ENCODE measurements at places on chromosomes 3 and 15.
A peak's percentile ranks its signal among the peaks of the same experiment; 100 is the strongest.

DNA sequence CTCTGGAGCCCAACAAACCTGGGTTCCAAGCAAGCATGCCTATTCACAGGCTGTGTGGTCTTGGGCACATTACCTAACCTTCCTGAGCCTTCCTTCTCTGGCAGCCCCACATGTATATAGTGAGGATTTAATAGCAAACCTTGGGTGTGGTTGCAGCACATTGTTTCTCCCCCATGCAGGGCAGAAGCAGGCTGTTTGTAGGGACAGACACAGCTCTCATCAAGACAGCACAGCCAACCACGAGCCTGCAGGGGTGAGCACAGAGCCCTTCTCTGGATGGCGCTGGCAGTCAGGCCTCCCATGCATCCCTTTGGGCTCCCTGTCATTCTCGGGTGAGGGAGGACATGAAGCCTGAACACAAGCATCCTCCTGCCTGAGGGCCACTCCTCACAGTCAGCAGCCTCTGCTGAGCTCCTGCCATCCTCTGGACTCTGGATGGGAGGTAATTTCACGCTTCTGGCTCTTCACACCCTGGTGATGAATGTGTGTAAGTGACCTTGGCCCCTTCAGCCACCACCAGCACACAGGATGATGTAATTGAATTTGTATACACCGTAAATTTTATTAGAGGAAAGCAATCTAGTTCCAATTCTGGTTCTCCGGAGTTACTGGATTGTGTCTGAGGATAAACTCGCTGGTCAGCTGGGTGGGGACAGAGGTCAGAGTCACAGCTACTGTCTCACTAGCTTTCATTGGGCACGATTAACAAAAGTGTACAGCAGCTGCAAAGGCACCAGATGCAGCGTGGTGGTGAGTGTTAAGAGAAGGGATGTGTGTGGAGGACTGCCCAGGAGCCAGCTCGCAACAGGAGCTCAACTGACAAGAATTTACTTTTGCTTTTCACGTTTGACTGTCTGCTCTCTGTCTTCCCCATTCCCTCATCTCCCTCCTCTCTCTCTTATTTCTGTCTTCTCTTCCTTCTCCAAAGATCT lies 118.1 kb downstream of the CLSTN2 start:
- DNase-seq = no peak

- DNase-seq = no peak
Observed at GRCh38 chr15:56469483-56469882, 4.5 kb upstream of the MNS1 start.

- no peak for DNase-seq
Observed at GRCh38 chr3:10015461-10015904, 10.8 kb upstream of the FANCD2 start.

- no peak for DNase-seq
Observed at GRCh38 chr15:77974098-77974414, 103.5 kb downstream of the TBC1D2B start.

GRCh38 chr3:28056806-28057205 lies 184.6 kb upstream of the CMC1 start:
- DNase-seq = no peak

DNA sequence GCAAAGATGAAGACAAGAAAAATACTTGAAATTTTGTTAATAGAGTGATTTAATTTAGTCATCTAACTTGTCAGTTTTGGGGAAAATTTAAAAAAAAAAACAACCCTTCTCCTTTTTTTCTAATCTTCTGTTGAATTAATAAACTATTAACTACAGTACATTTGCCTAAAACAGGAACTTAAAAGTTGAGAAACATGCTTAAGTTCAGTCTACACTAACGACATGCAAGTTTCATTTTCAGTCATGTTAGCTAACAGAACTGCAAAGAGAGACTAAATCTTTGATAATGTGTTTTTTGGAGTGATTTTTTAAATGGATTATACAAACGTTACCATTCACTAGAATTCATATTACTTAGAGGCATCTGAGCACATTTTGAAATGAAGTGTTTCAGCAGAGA lies 71.9 kb upstream of the MBNL1 start:
- no peak for DNase-seq

DNA sequence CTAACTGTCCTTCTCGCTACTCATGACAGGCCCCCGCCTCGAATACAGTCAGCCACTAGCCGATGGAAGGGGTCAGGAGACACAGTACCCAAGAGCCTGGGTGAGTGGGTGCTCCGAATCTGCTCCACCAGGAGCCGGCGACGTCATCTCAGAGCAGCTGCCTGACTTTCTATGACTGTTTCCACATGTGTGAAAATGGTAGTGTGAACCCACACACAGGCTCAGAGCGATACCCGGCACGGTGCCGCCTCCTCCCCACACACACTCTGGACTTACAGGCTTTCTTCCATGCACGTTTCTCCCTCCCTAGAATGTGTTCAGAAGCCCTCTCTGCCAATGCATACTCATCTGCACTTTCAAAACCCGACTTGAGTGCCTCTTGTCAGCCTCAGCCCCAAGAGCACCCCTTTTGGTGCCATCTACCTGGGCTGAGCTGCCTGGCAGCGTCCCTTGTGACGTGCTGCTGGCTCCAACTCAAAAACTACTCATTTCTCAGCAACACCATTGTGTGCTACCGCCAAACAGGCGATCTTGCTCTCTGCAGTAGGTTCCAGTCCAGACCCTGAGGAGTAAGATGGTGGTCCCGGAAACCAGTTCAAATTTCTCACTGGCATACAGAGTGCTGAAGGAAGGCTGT lies 29.7 kb downstream of the VGLL4 start:
- DNase-seq = no peak

GRCh38 chr3:14317057-14317553 lies 85.3 kb upstream of the SLC6A6 start:
- DNase-seq = no peak

- no peak for DNase-seq
Observed at GRCh38 chr3:139326131-139326530, 17.7 kb upstream of the MRPS22 start.

DNA sequence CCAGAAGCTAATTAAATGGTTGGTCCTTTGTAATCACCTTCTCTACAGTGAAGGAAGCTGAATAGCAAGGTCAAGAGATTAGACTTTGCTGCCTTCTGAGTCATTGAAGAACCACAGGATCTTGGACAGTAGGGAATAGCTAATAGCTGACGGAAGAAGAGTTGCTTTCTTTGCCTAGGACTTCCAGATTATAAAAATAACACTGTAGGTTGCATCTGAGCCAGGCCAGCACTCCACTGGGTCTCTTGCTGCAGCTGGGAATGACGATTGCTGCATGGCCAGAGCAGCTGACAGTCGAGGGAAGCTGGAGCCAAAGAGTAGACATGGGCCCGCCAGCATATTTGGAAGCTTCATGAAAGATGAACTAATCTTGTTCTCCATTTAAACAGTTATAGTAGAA lies 81.5 kb upstream of the KCNMB2 start:
- DNase-seq = no peak

- no peak for DNase-seq
Observed at GRCh38 chr3:55588146-55588765, 101.2 kb upstream of the WNT5A start.

DNA sequence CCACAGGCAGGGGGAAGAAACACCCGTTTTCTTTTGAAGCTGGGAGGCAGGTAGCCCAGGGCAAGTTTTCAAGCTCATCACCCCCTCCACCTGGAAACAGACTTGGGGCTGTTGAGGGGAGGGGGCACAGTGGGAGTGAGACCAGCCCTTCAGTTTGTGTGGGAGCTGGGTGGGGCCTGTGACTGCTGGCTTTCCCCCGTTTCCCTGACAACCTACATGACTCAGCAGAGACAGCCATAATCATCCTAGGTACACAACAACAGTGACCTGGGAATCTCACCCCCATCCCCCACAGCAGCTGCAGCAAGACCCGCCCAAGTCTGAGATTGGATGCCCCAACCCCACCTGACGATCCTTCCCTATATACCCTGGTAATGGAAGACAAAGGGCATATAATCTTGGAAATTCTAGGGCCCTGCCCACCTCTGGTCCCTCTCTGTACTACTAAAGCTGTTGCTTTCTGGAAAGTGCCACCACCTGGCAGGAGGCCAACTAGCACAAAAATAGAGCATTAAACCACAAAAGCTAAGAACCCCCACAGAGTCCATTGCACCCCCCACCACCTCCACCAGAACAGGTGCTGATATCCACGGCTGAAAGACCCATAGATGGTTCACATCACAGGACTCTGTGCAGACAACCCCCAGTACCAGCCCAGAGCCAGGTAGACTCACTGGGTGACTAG lies 422.2 kb upstream of the SGO1 start:
- no peak for DNase-seq

GRCh38 chr3:128491691-128491940 lies 1.4 kb downstream of the GATA2 start:
- DNase-seq = no peak

DNA sequence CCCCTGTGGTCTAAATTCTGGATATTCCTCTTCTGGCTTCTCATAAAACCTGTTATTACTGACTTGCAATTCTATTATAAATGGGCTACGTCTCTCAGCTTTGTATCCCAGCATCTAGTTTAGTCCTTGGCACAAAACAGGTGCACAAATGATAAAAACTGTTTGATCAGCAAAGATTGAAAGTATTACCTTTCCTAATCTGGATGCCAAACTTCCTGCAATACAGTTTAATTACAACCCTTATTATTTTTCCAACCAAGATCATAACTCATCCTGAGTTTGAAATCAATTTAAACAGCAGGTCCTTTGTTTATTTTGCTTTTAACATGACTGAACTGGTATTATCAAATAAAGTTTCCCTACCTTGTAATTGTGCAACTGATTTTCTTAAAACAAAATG lies 132.6 kb downstream of the ATP1B3 start:
- DNase-seq = no peak

DNA sequence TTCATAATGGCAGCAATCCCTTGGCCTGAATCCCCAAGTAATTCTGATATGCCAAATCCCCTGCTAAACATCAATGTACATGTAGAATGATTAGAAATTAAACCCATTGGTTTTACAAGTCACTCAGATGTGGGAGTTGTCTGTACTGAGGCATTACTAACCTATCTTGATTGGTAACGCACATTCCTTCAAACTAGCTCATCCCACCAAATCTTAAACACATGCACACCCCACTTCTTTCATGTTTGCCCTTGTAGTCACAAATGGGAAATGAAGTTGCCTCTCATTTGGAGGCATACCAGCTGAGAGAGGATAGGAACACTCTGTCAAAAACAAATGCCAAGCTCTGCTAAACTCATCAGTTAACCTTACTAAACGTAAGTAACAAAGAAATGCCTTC lies 29.1 kb upstream of the MAN2C1 start:
- DNase-seq = no peak

GRCh38 chr3:6182476-6182875 lies 678.4 kb upstream of the GRM7 start:
- DNase-seq = no peak

DNA sequence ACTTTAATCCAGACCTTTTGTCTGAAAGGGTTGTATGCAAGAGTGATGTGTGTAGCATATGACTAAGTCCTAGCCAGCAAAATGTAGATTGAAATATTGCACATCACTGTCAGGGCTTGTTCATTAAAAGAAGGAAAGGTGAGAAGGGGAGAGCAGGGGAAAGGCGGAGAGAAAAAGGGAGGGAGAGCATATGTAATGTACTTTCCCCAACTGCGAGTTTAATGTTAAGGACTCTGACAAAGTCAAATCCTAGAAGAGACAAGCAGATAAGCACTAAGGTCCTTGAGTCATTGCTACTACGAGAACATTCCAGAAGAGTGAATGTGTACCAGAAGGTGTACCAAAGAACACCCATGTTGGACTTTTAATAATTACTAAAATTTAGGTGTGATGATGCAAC lies 1336.7 kb downstream of the NSUN3 start:
- DNase-seq = no peak

GRCh38 chr15:77860071-77860691 lies 217.3 kb downstream of the TBC1D2B start:
- DNase-seq = no peak

DNA sequence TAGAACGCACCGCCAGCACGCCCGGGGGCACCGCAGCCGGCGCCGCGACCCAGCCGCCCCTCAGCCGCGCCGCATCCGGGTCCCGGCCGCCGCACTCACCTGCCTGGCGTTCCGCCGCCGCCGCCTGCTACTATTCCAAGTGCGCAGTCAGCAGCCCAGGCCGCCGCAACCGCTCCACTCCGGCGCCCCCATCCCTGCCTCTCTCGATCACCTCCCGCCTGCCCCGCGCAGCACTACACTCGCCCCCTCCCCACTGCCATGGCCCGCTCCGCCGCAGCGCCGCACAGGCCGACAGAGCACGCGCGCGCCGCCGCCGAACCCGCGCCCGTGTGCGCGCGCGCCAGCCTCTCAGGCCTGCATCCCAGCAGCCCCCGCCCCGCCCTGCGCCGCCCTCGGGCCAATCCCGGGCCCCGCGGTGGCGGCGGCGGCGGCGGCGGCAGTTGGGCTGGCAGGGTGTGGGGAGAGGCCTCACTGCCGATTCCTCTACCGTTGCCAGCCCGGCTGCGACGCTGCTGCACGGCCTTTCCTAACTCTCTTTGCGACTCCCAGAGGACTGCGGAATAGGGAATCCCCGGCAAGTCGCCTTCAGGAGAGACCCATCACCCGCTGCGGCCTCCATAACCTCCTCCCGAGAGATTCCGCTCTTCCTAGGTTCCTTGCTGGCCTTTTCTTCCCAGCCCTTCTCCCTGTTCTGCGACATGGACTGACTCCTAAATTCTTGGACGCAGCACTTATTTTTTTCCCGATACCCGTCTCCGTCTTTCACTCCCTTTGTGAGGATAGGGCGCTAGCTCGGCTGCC lies at the start of gene PIK3CB:
Gene PIK3CB (minus strand): TSS at position 333 of the 801 bp plus-strand sequence. CDS start 75,585 bp downstream, outside the sequence.
- peak; percentile 88 for DNase-seq

GRCh38 chr15:77720173-77720572 lies 87.5 kb upstream of the LINGO1 start:
- DNase-seq = no peak

DNA sequence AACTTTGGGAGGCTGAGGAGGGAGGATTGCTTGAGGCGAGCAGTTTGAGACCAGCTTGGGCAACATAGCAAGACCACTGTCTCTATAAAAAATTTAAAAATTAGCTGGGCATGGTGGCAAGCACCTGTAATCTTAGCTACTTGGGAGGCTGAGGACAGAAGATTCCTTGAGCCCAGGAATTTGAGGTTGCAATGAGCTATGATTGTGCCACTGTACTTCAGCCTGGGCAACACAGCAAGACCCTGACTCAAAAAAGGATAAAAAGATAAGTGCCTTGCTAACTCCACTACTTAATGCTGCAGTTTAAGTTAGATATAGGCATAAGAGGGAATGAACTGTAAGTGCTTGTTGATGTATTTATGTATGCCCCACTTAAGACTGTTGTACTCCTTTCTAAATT lies 102.2 kb downstream of the P3H2 start:
- no peak for DNase-seq

DNA sequence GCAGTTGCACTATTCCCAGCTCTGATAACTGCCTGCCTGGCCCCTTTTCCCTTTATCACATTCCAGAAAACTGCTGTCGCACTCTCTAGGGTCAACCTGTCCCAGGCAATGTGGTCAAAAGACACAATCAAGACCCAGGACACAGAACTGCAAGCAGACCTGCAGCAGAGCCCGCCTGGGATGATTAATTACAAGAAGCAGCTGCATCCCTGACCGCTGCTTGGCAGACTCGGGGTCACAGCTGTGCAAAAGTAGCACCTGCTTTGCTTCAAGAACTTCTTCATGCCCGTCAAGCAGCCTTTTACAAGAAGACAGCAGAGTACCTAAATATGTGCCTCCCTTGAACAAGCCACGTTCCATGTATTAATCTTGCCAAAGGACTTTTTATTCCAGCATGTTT lies 120.0 kb upstream of the ST8SIA2 start:
- no peak for DNase-seq
